B cell (primary cell): ENCODE measurements at places on chromosomes 7 and 10.

DNA sequence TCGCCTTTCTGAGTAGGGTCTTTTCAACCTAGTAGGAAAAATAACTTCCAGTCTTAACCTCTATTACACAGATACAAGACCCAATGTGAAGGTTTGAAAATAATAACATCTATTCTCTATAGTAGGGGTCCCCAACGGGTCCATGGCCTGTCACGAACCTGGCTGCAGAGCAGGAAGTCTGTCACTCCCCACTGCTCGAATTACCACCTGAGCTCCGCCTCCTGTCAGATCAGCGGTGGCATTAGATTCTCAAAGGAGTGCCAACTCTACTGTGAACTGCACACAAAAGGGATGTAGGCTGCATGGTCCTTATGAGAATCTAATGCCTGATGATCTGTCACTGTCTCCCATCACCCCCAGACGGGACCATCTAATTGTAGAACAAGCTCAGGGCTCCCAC lies 7.4 kb downstream of the YWHAG start:
- DNase-seq = no peak

DNA sequence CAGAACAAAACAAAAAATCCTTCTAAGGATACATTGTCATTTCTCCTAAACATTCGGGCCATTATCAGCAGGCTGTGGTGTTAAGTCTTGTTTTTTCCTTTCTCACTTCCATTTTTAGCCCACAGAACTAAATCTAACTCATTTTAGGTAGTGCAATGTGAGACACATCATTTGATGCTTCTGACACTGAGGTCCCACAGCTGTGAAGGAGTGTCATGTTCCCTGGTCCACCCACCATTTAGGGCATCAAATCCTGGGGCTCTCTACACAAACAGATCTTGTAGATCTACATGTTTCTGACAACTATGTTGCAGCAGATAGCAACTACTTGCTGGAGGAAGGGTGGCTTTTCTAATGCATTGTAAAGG lies 232.5 kb upstream of the IGFBP3 start:
- DNase-seq = no peak

DNA sequence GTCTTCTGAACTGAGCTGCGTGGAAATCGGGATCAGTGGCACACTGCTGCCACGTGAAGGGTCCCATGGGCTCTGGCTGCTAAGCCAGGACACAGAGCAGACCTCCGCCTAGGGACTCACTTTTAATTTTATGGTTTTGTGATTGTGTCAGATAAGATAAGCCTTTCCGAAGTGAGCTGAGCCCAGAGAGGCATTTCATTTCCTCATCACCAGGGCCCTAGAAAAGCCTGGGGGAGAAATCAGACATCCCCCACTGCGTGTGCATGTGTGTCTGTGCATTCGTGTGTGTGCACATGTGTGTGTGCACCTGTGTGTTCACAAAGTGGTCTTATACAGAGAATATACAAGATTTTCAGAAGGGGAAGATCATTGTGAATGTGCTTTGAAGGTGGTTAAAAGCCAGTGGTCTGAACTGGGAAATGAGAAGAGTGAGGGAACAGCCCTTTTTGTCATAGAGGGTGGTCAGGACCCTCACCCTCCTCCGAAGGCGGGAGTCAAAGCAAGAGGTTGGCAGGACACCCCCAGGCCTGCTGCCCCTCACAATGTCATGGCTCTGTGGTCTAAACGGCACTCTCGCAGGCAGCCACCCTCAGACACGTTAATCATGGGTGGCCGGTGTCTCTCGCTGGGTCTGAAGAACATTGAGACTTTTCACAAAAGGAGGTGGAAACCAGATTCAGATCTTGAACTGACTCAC lies 176.1 kb upstream of the PFKP start:
- DNase-seq = no peak

- DNase-seq = peak; percentile 24
Observed at GRCh38 chr10:66931340-66931948, 5.6 kb downstream of the LRRTM3 start.

- no peak for DNase-seq
Observed at GRCh38 chr7:155930061-155930460, 117.8 kb upstream of the SHH start.

- peak; percentile 90 for DNase-seq
Observed at GRCh38 chr7:50449881-50450589, at the start of gene FIGNL1. Gene FIGNL1, minus strand, starts transcription at chr7:50450350. Its CDS starts 3,063 bp downstream, at chr7:50447287.

DNA sequence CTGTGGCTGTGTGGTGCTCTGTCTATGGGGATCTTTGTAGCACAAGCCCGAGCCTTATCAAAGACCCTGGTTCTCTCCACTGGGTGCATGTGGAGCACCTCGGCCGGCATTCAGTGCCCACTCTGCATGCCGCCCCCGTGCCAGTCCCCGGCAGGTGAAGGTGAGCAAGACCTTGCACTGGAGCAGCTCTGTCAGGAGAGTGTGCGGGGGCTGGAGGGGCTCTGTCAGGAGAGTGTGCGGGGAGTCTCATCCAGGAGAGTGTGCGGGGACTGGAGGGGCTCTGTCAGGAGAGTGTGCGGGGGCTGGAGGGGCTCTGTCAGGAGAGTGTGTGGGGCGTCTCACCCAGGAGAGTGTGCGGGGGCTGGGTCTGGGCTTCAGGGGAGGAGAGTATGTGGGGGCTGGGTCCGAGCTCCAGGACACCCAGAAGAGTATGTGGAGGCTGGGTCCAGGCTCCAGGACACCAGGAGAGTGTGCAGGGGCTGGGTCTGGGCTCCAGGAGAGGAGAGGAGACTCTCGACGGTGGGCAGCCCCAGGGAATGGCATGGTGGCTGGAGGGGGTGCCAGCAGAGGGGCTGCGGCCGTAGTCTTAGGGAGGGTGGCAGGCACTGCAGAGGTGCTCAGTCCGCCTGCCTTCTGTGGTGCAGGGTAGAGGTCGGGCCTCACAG lies 40.8 kb downstream of the INPP5A start:
- DNase-seq = no peak

DNA sequence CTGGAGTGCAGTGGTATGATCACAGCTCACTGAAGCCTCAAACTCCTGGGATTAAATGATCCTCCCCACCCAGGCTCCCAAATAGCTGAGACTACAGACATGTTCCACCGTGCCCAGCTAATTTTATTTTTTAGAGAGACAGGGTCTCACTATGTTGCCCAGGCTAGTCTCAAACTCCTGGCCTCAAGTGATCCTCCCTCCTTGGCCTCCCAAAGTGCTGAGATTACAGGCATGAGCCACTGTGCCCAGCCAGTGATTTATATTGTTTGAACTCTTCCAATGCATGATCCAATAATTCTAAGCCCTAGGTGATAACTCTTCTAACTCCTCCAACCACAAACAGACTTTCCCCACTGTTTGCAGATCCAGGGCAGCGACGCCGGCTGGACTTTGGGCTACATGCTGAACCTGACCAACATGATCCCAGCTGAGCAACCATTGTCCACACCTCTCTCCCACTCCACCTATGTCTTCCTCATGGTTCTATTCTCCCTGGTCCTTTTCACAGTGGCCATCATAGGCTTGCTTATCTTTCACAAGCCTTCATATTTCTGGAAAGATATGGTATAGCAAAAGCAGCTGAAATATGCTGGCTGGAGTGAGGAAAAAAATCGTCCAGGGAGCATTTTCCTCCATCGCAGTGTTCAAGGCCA lies 41.8 kb upstream of the CC2D2B start:
- no peak for DNase-seq

DNA sequence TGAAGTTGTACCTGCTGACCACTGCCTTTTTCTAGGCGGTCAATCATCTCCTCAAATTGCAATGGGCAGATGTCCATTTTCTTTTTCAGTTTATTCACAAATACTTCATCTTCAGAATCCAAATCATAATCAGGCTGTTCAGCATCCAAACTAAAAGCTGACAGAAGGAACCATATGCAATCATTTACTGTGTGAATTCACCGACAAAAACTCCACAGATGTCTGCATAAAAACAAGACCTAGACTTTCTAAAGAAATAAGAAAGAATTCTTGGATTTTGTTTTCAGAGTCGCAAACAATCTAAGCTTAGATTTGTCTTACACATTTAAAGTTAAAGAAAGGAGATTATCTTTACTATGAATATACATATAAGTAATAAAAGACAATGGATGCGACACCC lies 53.4 kb downstream of the EPC1 start:
- DNase-seq = no peak

- DNase-seq = peak; percentile 73
Observed at GRCh38 chr7:43721193-43721806, 8.0 kb downstream of the COA1 start.

- DNase-seq = no peak
Observed at GRCh38 chr7:49151146-49151545, 226.8 kb downstream of the CDC14C start.

DNA sequence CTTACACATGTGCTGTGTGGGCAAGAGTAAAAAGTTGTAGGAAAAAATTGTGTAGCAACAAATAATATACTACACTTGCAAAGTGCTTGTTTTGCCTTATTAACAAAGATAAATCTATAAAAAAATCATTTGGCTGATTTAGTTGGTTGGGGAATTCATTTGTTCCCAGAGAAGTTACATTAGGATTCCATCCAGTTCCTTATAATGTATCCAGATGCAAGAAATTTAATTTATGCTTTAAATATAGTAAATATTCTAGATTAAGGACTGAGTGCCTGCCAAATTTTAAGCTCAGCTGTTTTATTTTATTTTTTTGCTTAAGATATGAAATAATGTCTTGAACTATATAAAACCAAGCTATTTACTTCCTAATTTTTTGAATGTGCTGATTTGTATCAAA lies 1169.9 kb downstream of the NXPH1 start:
- DNase-seq = no peak

GRCh38 chr7:73602721-73603651 lies 21.3 kb downstream of the MLXIPL start:
- no peak for DNase-seq

GRCh38 chr7:96320442-96320841 lies 1.5 kb downstream of the SLC25A13 start:
- DNase-seq = no peak

DNA sequence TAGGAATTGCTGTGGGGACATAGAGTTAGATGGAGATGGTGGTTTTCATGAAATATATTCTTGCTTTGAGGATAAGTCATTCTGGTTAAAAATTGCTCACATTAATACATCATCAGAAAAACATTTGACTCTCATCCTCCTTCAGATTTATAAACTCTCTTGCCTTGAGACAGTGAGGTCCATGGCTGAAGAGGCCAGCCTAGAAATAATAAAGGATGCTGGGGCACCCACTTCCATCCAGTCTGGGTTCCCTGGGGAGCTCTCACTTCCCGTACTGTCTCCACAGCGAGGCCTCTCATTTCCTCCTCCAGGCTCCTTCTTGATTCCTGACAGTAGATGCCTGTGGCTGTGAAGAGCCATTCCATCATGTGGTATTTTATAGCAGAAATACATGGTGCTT lies 73.3 kb upstream of the PRKG1 start:
- no peak for DNase-seq

DNA sequence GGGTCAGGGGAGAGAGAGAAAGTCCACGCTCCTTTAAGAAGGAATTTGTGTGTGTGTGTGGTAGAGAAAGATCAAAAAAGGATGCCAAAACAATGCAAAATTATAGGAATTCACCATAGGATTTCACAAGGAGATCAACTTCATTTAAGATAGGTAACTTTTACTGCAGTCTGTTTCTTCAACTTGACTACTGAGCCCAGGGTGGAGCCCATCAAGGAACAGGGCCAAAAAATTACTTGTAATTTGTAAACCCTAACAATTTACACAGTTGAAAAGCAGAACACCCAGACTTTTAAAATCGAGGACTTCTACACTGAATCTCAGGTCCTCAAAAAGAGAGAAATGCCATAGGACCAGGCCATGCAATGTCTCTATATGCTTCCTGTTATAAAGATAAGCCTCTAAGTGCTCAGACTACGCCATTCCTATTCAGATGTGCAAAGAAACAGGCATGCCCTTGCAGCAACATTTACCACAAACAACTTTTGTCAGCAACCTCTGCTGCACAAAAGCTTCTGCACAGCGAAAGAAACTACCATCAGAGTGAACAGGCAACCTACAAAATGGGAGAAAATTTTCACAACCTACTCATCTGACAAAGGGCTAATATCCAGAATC lies 10.6 kb upstream of the GIMAP4 start:
- no peak for DNase-seq

DNA sequence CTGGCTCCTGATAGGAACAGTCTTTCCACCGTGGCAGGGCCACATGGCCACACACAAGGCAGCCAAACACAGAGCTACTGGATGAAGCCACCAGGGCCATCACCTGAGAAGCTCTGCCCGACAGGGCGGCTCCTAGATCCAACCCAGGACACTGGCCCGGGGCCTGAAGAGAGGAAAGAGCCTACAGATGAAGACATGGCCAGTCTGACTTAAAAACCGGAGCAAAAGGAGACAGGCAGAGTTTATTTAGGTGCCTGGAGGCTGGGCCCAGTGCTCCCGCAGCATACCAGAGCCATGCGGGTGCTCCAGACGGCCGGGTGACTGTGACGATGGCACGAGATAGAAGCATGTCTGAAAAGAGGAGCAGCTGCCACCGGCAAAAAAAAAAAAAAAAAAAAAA lies 3.9 kb downstream of the TECPR1 start:
- no peak for DNase-seq

- peak; percentile 44 for DNase-seq
Observed at GRCh38 chr10:48456361-48456804, 148.5 kb downstream of the ARHGAP22 start.

DNA sequence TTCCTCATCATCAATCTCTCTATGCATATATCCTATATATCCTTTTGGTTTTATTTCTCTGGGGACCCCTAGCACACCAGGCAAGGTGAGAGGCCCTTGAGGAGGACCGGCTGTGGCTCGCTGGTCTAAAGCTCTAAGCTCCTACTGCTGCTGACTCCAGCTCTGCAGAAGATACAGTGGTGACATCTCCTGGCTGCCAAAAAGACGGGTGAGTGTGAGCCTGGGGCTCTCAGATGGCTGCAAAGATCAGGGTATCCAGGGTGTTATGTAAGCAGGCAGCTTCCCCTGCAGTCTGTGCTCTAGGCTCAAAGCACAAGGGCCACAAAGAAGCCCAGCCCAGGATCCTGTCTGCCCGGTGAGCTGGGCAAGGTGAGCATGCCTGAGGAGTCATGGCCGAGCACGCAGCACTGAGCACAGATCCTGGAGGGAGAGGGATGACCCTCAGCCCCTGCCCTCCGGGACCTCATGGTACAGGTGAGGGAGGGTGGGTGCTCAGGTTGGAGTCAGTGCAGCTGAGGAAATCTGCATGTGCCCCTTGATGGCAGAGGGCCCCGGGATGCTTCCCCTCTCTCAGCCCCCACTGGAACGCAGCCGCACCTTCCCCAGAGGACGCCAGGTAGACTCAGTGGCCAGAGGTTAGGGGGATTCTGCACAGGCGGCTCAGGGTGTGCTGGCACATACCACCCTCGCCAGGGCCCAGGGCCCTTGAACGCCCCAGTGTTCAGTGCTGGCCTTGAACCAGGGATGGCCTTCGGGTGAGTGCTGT lies 95.4 kb upstream of the INSIG1 start:
- no peak for DNase-seq

GRCh38 chr7:88666626-88667025 lies 92.9 kb upstream of the ZNF804B start:
- DNase-seq = no peak

DNA sequence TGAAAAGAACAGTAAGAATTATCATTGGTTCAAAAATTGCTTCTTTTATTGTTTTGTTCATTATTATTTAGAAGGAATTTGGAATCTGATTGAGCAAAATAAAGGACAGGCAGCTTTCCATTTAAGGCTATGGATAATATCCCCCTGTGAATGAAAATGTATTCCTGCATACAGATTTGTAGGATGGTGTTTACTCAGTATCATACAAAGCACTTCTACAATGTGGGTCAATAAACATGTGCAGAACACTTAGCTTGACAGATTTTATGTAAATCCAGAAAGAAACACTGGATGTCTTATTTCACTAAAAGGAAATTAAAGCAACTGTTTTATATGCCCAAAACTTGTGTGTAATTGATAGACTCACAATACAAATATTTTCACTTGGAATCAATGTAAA lies 189.7 kb downstream of the THSD7A start:
- no peak for DNase-seq
